Pulmonary artery endothelial cell (primary cell): ENCODE measurements at places on chromosomes 4 and X. TPM values are rescaled to one million over a fixed set of nuclear protein-coding genes. Genes with fewer than 3 reads are reported as not detected.

GRCh38 chr4:87601361-87601760, 7.0 kb upstream of the DSPP start:
- DNase-seq: no peak

GRCh38 chrX:9609987-9610386, 145.1 kb downstream of the TBL1X start:
- no peak for DNase-seq

DNA sequence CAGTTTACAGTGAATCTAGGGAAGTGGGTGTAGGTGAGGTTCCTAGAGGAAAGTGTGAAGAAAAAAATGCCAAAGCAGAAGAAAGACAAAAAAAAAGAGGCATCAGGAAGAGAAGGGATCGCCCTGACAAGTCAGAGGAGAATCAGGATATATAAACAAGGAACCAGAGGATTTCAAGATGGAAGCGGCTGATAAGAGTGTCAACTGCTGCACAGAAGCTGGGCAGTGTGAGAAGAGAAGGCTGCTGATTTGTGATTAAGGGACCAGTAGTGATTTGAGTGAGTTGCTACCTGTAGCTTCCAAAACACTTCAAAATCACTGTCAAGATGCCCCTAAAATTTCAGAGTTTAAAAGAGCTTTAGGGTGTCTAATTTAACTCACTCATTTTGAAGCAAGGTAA, 258.2 kb downstream of the PPP3CA start:
- no peak for DNase-seq

- no peak for DNase-seq
Measured at GRCh38 chr4:173182403-173182802, 13.8 kb downstream of the GALNT7 start.

- DNase-seq: no peak
Measured at GRCh38 chr4:8580321-8581093, at the start of gene GPR78. Gene GPR78 (plus strand): TSS chr4:8580392. CDS start chr4:8580983, 591 bp downstream.

DNA sequence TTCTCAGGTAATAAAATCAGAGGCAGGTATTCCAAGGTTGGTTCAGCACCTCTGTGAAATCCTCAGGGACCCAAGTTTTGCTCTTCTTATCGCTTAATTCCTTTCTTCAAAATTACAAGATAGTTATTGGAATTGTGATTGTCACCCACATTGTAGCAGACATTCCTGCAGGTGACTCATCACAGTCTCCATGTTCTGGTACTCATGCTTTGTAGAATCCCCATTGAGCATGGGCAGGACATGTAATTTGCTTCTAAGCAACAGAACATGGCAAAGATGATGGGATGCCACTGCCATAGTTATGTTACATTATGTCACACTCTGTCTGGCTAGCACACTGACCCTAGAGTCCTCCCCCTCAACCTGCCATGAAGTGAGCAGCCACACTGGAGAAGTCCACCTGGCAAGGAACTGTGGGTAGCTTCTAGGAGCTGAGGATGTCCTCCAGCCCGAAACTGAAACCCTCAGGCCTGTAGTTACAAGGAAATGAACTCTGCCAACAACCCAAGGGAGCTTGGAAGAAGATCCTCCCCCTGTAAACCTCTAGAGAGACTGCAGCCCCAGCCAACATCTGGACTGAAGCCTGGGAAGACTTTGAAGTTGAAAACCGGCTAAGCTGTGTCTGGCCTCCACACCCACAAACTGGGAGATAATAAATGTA, 58.3 kb upstream of the GUCY1A1 start:
- DNase-seq: no peak

GRCh38 chr4:3745886-3746656, 20.1 kb upstream of the ADRA2C start:
- DNase-seq: no peak

- DNase-seq: no peak
Measured at GRCh38 chr4:122329876-122330565, 48.8 kb upstream of the ADAD1 start.

DNA sequence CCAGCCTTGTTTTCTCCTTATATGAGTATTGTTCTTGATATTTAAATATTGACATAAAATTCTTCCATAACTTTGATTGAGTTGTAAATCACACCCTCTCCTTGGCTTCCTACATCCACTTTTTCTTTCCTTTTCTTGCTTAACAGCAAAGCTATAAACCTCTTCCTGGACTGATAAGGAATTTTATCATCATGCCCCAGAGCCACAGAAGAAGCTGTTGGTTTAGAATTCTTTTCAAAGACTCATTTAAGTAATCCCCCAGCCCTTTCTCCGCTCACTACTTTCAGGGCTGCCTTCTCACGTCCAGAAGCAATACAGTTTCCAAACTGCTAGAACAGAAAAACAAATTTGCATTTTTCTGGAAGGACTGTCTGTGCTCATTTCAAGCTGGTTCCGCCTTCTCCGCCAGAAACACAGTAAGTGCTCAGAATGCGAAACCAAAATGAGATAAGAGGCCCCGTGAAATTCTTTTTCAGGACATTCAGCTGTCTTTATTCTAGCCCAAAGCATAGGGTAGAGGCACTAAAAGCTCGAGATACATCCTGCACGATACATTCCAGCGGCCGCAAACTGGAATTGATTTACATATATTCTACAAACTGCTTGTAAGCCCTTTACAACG, 849 bp downstream of the MID1 start:
- no peak for DNase-seq

- DNase-seq: no peak
Measured at GRCh38 chr4:113292371-113293042, 243.1 kb downstream of the ANK2 start.

DNA sequence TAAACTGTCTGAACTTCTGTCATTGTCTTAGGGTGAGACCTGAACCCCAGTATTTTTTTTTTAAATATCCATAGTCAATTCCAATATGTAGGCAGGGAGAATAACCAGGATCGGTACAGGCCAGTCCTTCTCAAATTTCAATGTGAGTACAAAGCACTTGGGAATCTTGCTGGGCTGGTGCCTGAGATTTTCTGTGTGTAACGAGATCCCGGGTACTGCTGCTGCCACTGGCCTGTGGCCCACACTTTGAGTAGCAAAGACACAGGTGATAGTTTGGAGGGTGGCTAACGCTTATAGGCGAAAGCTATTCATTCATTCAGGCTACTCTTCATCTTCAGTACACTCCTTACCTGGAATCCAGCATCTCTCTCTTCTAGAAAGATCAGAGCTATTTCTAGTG, 923.6 kb upstream of the TENM3 start:
- no peak for DNase-seq

- DNase-seq: no peak
Measured at GRCh38 chrX:8201896-8202331, 30.8 kb upstream of the VCX2 start.

- no peak for DNase-seq
Measured at GRCh38 chr4:4884611-4885010, 25.1 kb downstream of the MSX1 start.

DNA sequence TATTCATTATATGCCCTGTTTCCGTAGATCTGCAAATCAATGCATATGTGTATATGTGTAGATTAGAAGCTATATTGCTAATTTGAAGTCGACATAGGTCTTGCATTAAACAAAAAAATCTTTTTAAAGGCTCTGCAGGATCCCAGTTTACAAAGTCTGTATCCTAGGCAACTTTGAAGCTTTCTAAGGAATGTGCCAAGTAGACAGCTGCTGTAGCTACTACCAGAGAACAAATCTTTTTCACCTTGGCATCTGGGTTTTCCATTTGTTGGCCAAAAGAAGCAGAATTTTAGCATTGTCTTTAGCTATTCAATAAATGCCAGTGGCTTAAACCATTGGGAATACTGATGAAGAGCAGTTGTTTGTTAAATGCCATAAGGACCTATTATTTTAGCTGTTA, 88.0 kb downstream of the NAA11 start:
- DNase-seq: no peak

DNA sequence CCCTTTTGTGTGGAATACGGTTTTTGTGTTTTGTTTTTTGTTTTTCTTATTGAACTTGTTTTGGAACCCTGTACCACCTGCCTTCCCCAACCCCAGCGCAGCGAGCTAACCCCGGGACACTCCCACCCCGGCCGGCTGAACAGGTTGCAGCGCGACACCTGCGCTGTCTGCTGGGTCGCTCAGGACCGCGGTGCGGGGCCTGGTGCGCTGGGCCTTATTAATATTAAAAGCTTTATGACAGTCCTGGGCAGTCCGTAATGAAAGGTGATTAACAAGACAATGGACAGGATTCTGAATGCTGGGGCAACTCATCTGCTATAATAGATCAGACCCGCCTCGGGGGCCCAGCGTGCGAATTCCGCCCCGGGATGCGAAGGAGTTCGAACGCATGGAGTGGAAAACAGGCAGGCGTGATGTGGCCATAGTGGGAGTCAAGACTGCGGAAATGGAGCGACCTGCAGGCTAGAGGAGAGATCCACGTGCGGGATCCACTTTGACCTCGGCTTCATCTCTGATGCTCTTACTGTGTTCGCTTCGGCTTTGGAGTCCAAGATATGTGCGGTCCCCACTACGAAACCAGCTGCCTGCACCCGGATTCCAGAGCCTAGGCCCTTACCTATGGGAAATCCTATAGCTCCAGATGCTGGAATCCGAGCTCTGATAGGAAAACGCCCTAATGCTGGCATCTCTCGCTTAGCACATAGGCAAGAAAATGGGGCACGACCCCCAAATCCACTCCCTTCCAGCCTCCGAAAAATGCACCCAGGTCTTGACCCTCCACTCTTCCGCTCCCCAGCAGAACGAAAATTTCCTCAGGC, 69.0 kb upstream of the TMEM33 start:
- no peak for DNase-seq

DNA sequence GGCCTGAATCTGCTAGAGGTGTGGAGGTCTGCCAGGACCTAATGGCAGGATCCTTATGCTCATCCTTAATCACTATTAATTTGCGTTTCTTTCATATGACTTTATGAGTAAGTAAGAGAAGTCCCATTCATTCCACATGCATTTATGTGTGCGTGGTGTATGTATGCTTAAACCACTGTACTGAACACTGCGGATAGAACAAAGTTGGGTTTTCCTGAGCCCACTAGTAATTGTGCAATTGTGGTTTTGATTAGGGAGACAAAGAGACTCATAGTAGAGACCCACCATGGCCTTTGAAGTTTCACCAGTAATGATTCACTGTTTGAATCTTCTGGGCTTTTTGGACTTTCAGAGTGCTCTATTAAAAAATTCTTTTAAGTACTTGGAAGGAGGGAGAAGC, 498.5 kb upstream of the DIPK2B start:
- DNase-seq: no peak

GRCh38 chrX:67545036-67545821, 1.4 kb downstream of the AR start:
- no peak for DNase-seq

DNA sequence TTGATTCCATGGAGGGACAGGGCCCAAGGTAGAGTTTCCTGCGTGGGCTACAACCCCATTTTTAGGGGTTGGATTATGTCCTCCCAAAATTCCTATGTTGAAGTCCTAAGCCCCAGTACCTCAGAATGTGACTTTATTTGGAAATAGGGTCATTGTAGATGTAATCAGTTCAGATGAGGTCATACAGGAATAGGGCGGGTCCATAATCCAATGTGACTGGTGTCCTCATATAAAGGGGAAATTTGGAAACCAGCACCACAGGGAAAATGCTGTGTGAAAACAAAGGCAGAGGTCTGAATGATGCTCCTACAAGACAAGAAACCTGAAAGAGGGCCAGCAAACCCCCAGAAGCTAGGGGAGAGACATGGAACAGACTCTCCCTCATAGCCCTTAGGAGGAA, 31.1 kb upstream of the MAMLD1 start:
- no peak for DNase-seq

GRCh38 chr4:41460641-41461040, 77.3 kb upstream of the LIMCH1 start:
- DNase-seq: no peak

DNA sequence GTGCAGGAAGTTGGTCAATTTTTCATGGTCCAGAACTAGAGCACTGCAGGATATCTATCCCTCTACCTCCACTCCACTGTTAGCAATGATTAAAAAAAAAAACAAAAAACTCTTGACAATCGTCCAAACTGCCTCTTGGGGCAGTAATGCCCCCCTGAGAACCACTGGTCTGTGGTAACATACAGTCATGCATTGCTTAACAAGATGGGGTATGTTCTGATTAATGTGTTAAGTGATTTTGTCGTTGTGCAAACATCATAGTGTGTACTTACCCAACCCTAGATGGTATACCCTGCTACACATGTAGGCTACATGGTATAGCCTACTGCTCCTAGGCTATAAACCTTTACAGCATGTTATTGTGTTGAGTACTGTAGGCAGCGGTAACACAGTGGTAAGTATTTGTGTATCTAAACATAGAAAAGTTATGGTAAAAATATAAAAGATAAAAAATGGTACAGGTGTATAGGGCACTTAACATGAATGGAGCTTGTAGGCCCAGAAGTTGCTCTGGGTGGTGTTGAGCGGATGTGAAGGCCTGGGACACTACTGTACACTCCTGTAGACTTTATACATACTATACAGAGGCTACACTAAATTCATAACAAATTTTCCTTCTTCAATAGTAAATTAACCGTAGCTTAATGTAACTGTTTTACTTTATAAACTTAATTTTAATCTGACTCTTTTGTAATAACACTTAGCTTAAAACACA, 34.1 kb downstream of the ART3 start:
- DNase-seq: no peak

DNA sequence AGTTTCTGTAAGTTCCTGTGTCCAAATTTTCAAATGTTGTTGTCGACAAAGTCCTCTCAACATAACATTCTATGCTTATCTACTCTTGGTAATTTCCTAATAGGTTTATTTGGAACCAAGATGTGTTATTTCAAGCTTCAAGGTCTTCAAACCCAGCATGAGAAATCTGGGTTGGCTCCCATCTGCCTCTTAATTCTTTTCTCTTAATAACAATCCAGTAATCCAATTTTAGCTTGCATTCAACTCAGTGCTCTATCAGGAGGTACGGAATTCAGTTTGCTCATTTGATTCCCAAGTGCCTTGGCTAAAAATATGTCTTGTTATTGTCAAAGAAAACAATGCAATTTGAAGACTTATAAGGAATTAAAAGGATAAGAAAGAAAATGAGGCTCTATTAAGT, 235.5 kb upstream of the MID1 start:
- no peak for DNase-seq

MPP1 gene
- 17.9 and 31.2 TPM in 2 replicates for total RNA-seq

PDLIM3 gene
- 60.5 and 78.9 TPM in 2 replicates for total RNA-seq

MRFAP1L1 gene
- 53.3 and 59.1 TPM in 2 replicates for total RNA-seq

PLK4 gene
- total RNA-seq: 19.2 and 33.5 TPM in 2 replicates

PABPC1L2A gene
- total RNA-seq: not detected in 2 replicates

NEUROG2 gene
- not detected in 2 replicates for total RNA-seq

ZDHHC15 gene
- total RNA-seq: 0.13 and 0.14 TPM in 2 replicates

PAGE2 gene
- total RNA-seq: not detected in 2 replicates

RRH gene
- total RNA-seq: 0.07 TPM in 1 of 2 replicates, not detected in the other
